ENCODE measurements at places on chromosomes 7 and 10.

DNA sequence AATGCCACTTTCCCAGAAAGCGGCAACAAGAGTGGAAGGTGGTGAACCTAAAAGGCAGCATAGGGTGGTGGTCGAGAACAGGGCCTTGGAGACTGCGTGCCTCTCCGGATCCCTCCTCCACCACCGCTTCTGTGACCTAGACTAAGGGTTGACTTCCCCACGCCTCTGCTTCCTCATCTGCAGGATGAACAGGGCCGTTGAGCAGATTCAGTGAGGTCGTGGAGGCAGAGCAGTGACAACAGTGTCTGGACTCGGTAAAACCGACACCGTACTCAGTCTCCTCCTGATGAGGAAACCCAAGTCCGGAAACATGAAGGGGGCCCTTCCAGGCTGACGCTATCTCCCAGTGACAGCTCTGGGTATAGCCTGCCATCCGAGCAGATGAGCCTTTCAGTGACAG is 162.6 kb downstream of the CELF2 start:
- no peak for DNase-seq

GRCh38 chr10:78178940-78179339 is 145.3 kb downstream of the RPS24 start:
- no peak for DNase-seq

GRCh38 chr7:41476460-41476803 is 226.5 kb downstream of the INHBA start:
- DNase-seq, result no peak

GRCh38 chr7:133253519-133253875 is 619 bp downstream of the EXOC4 start:
- DNase-seq, result no peak

GRCh38 chr7:25122373-25122772 is 2.7 kb downstream of the CYCS start:
- no peak for DNase-seq

- DNase-seq, result no peak
Measured at GRCh38 chr10:129808092-129808983, 155.7 kb downstream of the EBF3 start.

DNA sequence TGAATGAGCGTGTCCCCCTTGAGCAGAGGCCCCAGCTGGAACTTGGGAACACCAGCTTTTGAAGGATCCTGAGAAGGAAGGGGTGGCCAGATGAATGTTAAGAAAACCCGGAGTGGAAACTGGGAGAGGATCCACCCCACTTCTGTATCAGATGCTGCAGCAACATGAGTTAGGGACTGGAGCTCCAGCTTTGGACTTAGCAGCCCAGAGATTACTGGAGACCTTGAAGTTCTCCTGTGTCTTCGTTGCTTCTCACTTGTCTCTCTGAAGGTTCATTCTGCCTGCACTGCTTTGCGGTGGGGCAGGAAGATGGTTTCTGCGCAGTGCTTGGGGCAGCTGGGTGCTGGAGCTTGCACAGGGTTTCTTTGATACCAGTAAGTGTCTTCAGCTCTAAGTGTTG is 9.3 kb downstream of the TMEM248 start:
- no peak for DNase-seq

DNA sequence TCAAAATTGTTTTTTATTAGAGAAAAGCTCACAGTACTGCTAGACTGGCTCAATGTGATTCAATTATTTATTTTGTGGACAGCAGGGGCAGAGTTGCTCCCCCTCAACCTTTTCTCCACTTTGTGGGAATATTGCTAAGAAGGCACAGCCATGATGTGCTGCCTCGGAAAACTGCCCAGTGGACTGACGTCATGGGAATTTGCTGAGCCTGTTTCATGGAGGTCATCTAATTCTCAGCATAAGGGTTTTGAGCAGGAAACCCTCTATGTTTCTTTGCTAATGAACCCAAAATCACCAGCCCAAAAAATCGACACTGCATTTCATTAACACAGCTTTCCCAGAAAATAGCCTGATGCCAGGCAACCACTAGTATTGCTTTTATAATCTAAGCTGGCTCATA is 228.8 kb upstream of the FAM3C start:
- DNase-seq, result no peak

DNA sequence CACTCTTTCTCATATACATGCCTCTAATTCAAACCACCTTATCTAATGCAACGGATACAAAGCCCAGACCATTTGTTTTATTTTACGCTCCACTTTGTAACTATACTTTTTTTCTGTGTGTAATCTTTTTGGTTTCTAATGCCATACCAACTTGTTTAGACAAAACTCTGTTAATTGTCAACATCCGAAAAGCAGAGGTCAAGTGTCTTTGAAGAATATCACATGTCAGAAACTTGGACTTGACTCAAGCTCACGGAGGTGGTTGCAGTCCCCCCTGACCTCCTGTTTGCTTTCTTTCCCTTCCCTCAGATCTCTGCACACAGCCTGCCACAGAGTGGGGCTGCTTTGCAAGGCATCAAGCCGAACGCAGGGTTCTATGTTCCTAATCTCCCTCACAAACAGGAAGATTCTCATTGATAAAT is 698.9 kb downstream of the PARD3 start:
- DNase-seq, result no peak

DNA sequence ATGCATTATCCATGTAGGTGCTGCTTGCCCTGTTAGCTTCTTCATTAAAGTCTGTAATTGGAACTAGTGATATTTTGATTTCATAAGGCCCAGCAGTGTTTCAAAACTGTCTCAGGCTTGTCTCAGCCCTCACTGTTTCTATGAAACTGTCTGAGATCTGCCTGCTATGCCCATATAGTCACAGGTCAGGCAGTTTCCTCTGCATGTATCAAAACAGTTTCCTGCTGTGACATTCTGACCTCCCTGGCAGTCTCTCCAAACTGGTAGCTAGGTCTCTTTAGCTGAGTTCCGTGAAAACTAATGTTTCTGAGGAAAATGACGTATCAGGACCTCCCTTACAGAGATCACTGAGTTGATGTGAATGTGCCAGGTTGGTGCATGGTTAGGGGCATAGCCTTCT is 18.9 kb upstream of the SEMA3D start:
- DNase-seq, result no peak

DNA sequence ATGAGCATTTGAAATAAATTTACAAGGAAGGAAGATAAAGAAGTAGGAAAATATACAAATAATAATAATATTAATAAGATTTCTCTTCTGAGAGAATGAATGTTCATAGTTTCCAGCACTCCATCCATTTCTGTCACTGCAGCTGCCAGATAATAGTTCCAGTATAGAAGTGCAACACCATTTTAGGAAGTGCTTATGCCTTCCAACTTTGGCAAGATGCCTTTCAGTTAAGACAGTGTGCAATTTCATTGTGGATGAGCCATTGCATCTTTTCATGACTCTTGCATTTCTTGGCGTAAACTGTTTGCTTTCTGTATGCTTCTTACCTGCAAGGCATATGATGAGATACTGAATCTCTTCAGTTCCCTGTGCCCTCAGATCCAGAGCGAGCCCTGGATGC is 185.0 kb downstream of the PDE1C start:
- no peak for DNase-seq

DNA sequence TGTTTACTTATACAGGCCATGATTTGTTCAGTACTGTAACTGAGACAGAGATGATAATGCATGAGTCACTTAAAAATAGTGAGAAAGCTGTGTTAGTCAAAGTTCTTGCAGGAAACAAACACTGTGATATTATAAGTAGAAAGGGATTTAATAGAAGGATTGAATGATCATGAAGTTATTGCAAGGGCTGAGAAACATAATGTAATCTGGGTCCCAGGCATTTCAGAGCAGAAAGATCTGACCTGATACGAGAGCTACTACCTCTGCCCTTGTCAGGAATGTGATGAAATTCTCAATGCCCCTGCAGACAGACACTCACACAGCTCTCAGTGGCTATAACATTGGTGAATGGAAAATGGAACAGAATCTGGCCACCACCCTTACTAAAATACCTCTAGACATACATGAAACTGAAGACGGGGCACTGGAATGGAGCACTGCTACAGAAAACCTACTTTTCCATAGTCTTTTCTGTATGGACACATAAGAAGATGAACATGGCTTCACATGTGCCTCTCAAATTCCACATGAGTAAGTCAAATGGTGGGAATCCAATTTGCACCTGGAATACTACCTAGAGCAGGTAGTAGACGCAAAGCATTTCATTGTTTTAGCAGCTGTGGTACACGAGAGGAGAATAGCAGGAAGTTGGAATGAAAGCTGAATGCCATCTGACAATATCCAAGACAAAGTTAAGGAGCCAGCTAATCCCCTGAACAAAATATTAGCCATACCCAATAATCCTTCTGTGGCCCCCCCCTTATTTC is 19.1 kb upstream of the VWDE start:
- no peak for DNase-seq

DNA sequence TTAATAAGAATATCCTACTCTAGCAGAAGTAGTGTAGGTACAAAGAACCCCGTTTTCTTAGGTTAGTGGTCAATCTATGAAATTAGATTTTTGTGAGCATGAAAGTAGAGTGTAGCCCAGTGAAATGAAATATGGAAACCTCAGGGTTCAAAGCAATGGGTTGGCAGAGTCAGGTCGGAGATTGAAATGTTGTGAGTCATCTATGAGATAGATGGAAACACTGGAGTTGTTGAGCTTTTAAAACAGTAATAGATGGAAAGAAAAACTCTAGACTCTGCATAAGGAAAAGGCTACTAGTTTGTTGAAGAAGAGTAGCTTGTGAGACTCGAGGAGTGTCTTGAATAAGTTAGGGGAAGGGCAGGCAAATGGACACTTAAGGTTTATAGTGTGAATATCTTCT is 251.9 kb downstream of the EXOC4 start:
- DNase-seq, result no peak

Data from amygdala (tissue), 56 donors.